ENCODE measurements at places on chromosomes 2 and 18. TPM values are rescaled to one million over a fixed set of nuclear protein-coding genes. Genes with fewer than 3 reads are reported as not detected.

The ESPNL gene
- 1.7 TPM for total RNA-seq

The TRABD2A gene
- 0.68 TPM for total RNA-seq

The LYG2 gene
- total RNA-seq: not detected

The CTIF gene
- 74.4 TPM for total RNA-seq

The TUBB6 gene
- 5.2 TPM for total RNA-seq

The CYS1 gene
- 0.65 TPM for total RNA-seq

The POMC gene
- 0.33 TPM for total RNA-seq

The HNMT gene
- total RNA-seq: 46.2 TPM

The PDE1A gene
- 1.1 TPM for total RNA-seq

The PARD3B gene
- total RNA-seq: 9.3 TPM

The ATOH8 gene
- 28.0 TPM for total RNA-seq

The SLC4A3 gene
- total RNA-seq: 0.20 TPM

The ALPG gene
- not detected for total RNA-seq

The CCDC150 gene
- total RNA-seq: 2.2 TPM

The GBX2 gene
- total RNA-seq: not detected

The NFU1 gene
- 12.0 TPM for total RNA-seq

The TUBA3E gene
- total RNA-seq: not detected

The ZNF804A gene
- not detected for total RNA-seq

The NETO1 gene
- total RNA-seq: not detected

The GDF7 gene
- total RNA-seq: 3.5 TPM

The KANSL3 gene
- 18.5 TPM for total RNA-seq

The CWC22 gene
- 4.6 TPM for total RNA-seq

The SLC38A11 gene
- total RNA-seq: 2.2 TPM

The LIMS2 gene
- 31.0 TPM for total RNA-seq

The CPLX4 gene
- total RNA-seq: not detected

The COL6A3 gene
- total RNA-seq: 6.2 TPM

The METAP1D gene
- total RNA-seq: 4.4 TPM

The EFR3B gene
- total RNA-seq: 0.30 TPM

The NOSTRIN gene
- 3.5 TPM for total RNA-seq

The SOCS6 gene
- 12.0 TPM for total RNA-seq

The MOGAT1 gene
- 10.2 TPM for total RNA-seq

The DSC3 gene
- 0.03 TPM for total RNA-seq

The KCNK3 gene
- total RNA-seq: 0.43 TPM

The UCN gene
- 2.2 TPM for total RNA-seq

The IL1R2 gene
- total RNA-seq: 12.0 TPM

The GCG gene
- not detected for total RNA-seq

The DCDC2C gene
- not detected for total RNA-seq

The MARCHF4 gene
- total RNA-seq: not detected

The SERPINB13 gene
- not detected for total RNA-seq

The NPAS2 gene
- total RNA-seq: 23.9 TPM

The EVX2 gene
- not detected for total RNA-seq

The ALPI gene
- not detected for total RNA-seq

The VRK2 gene
- total RNA-seq: 8.5 TPM

The CAPN14 gene
- not detected for total RNA-seq

The PTH2R gene
- total RNA-seq: 0.18 TPM

The CYTIP gene
- total RNA-seq: 1.1 TPM

The STON1 gene
- total RNA-seq: 0.93 TPM

The TGFBRAP1 gene
- 6.1 TPM for total RNA-seq

The IL37 gene
- total RNA-seq: not detected

The IL18RAP gene
- total RNA-seq: 0.45 TPM

The KCNE4 gene
- 1.2 TPM for total RNA-seq
